ENCODE measurements at places on chromosomes 16 and 17.
A peak's percentile ranks its signal among the peaks of the same experiment; 100 is the strongest.

DNA sequence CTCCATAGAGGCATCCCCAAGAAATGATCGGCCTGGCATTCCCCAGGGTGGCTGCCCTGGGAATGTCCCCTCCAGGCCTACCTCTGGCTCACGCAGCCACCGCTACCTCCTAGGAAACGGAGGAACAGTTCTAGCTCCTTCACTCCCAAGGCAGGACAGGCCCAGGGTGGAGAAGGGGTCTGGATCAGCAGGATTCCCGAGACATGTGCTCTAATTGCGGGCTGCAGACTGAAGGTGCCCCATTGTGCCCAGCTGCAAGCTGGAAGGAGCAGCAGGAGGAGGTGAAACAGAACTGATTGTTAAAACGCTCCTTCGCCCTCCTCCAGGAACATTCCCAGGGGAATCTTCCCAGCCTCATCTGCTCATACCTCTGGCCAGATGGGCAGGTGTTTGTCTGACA, 40.8 kb downstream of the SCNN1G start:
- no peak for DNase-seq

DNA sequence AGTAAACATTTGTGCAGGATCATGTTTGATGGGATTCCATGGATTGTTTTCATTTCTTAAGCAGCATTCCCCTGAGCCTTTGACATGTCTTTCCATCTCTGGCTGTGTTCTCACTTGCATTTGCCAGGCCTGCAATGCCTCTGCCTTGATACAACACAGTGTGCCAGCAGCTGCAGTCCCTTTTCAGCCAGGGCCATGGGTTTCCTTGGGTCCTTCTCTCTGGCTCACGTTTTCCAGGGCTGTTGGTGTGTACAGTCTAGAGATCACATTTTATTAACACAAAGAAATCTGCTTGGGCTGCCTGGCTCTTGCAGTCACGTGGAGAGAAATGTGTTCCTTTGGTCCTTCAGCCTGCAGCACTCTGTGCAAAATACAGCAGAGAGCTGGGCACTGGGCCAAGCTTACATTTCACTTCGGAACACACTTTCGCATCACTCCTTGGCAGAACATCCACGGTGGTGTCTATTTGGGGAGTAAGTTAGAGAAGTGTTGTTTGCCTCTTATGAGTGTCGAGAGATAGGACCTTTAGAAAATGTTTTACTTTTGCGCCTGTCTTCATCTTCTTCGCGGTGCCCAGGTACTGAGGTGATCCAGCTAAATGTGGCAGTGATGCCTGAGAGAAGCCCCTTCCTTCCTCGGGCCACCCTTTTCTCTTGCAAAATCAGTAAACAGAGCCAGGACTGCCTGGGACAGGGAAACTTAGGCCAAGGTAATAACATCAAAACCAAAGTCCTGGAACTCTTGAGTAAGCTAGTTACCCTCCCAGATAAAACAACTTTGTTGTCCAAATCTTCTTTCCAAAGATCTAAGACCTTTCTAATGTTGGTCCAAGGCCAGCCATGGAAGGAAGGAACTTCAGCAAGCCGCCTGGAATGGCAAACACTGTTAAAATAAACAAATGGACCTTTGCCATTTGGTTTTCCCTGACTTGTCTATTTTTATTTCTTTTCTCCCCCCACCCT, 20.9 kb downstream of the HLF start:
- DNase-seq, result no peak

GRCh38 chr17:58643147-58643546, 48.7 kb downstream of the TEX14 start:
- peak; percentile 49 for DNase-seq

DNA sequence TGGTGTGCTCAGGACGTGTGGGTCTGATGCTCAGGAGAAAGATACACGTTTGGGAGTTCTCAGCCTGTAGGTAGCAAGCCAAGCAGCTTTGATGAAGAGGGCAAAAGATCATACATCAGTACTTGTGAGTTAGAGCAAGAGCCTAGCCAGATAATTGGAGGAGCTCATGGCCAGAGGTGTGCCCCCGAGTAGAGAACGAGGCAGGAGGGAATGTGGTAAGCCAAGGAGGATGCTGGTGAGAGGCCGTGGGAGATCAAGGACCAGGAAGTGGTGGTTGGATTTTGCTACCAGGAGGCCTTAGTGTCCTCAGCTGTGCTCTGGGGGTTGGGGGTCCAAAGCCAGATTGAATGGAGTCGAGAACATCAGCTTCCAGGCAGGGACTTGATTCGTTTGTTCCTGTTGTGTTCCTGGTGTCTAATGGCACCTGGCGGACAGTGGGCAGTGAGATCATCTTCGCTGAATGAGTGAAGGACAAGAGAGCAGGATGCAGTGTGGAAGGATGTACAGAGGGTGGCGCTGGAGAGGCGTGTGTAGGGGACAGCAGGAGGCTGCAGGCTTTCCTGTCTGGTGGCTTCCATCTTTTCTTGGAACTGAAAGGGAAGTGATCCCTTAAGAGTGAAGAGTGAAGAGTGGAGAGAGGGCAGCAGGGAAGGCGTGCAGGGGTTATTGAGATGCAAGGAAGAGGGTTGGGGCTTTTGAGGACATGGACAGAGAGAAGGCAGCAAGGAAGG, 11.6 kb downstream of the FBXL19 start:
- peak; percentile 66 for DNase-seq

GRCh38 chr17:44919885-44920564, 4.7 kb upstream of the GFAP start:
- peak; percentile 93 for DNase-seq

DNA sequence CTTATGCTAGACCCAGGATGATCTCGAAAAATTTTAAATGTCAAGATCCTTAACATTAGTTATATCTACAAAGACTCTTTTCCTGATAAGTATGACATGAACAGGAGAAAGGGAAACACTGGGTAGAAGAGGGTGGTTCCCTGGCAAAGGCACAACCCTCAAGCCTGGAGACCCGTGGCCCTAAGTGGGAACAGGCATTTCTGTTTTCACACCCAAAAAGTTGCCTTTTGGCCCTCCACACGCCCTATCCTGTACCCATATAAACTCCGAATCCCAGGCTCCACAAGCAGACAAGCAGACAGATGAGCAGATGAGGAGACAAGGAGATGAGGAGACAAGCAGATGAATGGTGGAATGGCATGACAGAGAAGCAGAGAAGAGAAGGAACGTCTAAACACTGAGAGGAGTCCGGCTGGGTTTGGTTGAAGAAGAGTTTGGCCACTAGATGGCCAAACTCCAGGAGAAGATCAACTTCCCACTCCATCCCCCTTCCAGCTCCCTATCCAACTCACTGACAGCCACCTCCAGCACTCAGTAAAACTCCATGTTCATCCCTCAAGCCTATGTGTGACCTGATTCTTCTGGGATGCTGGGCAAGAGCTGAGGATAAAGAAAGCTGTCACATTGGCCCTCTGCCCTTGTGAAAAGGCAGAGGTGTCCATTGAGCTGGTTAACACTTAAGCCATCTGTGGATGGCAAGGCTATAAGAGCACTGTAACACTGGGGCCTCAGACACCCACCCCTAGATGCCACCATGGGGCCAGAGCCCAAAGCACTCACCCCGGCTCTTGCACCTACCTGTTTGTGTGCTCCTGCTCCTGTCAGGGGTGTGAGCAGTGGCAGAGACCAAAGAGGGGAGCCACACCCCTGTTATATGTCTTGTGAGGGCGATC, 139.6 kb upstream of the FAM20A start:
- DNase-seq, result no peak

DNA sequence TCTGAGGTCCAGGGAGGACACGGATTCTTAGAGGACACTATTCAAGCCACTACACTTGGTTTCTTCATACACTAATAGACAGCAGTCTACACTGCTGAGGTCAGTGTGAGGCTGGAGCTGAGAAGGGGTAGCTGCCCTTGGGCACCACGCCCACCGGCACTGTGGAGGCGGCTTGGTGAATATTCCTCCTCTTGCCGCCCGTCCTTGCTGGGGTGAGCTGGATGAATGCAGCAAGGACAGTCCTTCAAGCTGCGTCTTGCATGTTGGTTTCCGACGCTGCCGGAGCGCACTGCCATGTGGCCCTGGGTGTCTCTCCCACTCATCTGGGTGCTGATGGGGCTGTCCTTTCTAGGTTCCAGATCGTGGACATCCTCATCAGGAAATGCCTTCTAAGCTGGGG, 2.6 kb downstream of the ZNF205 start:
- no peak for DNase-seq

DNA sequence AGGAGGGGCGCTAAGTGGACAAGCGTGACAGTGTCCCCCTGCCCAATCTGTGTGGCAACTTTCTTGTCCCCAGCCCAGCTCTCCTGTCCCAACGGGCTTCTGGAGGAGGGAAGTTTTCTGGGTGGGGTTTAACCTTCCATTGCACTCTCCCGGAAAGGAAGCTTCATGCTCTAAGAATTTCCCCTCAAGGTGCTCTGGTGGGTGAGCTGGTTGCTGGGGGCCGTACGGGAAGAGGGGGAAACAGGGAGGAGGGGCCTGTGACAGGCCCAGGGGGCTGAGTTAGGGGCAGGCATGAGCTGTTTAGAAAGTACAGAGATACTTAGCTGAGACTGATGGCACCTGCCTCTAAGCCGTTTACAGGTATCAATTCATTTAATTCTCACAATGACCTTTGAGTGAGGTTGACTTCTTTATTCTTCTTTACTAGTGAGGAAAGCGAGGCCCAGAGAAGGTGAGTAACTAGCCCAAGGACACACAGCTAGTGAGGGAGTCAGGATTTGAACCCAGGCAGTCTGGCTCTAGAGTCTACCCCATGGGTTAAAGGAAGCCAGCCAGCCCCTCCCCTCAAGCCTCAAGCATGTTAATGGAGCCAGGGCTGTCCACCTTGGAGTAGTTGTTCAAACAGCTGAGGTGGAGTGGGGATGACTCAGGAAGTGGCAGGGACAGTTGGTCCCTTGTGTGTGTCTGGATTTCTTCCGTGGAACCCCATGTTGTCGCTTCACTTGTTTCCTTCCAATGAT, 18.9 kb downstream of the ADGRG1 start:
- DNase-seq, result no peak

DNA sequence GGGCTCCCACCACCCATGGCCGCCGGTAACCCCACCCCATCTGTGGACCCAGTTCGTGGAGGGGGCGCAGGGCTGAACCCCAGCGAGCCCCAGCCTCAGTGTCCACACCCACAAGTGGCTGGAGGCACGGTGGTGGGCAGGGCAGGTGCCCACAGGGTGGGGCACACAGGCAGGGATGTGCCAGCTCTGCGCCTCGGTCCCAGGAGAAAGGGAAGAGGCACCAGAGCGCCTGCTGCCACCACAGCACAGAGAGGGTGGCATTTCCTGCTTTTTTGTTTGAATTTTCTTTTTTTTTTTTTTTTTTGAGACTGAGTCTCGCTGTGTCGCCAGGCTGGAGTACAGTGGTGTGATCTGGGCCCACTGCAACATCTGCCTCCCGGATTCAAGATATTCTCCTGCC, 19.0 kb downstream of the ZFPM1 start:
- DNase-seq, result no peak

- no peak for DNase-seq
Measured at GRCh38 chr16:48680881-48681280, 70.9 kb upstream of the N4BP1 start.

- no peak for DNase-seq
Measured at GRCh38 chr16:89350701-89351380, 133.3 kb downstream of the ZNF778 start.

GRCh38 chr16:89174877-89175276, 3.3 kb downstream of the CDH15 start:
- no peak for DNase-seq

GRCh38 chr16:84175350-84176081, 11.3 kb downstream of the TAF1C start:
- DNase-seq, result peak; percentile 68

DNA sequence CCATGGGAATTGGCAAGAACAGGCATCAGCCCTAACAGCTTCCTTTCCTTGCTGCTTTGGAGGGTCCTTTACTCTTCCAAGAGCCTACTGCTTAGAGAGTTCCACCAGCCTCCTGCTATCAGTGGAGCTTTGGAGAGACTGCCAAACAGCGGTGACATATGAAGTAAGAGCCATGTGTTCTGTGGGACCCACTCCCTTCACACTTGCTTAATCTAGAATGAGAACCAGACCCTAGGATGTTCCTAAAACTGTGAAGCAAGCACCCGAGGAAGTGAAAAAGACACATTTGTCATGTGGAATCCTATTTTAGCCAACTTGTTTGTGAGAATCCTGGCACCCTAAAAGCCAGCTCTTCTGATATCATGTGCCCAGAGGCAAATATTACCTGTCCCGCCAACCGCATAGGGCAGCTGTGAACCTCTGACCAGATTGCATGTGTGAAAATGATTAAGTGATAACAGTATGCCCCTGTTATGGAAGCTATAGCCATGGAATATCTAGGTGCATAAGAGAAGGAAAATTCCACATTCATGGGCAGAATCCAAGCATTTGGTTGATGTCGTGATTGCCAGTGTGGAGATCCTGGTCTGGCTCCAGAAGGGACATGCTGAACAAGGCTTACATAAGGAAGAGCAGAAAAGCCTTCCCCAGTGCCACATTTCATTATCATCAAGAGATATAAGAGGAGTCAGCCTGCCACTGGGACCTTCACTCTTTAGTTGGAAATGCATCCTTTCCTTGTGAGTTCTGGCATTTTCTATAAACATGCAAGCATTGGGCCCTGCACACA, 18.7 kb downstream of the RCVRN start:
- no peak for DNase-seq

DNA sequence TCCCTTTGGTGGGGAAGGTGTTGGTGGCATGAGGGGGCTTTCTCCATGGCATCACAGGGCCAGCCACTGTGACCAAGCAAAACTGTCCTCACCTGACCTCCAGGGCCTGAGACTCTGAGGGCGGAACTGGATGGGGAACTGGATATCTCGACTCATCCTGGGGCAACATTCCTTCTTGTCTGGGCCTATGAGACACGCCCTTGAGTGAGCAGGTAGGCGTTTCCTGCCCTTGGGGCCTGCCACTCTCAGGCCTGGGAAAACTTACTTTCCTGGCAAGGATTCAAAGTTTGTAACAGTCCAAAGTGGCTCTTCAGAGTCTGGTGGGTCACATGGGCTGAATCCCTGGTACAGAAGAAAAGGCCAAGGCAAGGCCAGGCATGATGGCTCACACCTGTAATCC, 9.6 kb downstream of the MT1X start:
- DNase-seq, result no peak

DNA sequence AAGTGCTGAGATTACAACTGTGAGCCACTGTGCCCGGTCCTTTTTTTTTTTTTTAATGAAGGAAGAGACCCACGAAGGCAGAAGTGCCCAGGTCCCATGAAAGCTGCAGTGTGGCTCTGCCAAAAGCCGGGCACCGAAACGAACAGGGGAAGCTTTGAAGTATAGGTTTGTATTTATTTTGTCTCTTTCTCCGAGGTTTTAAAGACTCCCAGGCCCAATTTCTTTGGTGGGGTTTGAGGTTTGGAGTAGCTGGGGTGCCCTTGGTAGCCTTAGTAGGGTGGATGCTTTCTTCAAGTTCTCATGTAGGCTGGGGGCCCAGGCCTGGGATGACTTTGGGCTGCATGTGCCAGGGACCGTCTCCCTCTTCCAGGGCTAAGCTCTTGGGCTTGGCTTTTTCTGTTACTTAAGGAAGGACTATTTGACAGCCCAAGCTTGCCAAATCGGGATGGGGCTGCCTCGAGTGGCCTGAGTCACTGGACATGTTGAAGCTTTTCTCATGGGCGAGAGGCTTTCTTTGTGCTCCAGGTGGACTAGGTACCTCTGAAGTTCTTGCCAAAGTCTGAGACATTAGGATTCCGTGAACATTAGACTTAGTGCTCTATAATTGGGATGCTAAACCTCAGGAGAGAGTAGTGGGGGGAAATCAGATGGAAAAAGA, 66.3 kb downstream of the WIPI1 start:
- peak; percentile 30 for DNase-seq
